ENCODE measurements at places on chromosomes 1 and 21.

DNA sequence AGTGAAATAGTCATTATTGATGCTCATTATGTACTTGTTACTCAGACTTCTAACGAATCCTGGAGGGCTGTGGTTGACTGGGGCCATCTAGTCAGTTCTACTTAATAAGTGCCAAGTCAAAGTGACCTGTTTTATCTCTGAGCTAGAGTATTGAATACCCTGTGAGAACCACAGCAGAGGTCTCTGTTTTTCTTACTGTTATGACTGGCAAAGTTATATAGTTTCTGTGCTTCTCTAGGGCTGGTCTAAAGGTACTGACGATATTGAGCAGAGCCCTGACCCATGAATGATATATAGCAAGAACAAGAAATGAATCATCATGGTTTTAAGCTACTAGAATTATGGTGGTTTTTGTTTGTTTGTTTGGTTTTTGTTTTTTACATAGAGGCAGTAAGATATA lies 555.8 kb downstream of the PLA2G4A start:
- no peak for DNase-seq

- no peak for DNase-seq
Observed at GRCh38 chr1:211822677-211823407, 7.7 kb downstream of the LPGAT1 start.

DNA sequence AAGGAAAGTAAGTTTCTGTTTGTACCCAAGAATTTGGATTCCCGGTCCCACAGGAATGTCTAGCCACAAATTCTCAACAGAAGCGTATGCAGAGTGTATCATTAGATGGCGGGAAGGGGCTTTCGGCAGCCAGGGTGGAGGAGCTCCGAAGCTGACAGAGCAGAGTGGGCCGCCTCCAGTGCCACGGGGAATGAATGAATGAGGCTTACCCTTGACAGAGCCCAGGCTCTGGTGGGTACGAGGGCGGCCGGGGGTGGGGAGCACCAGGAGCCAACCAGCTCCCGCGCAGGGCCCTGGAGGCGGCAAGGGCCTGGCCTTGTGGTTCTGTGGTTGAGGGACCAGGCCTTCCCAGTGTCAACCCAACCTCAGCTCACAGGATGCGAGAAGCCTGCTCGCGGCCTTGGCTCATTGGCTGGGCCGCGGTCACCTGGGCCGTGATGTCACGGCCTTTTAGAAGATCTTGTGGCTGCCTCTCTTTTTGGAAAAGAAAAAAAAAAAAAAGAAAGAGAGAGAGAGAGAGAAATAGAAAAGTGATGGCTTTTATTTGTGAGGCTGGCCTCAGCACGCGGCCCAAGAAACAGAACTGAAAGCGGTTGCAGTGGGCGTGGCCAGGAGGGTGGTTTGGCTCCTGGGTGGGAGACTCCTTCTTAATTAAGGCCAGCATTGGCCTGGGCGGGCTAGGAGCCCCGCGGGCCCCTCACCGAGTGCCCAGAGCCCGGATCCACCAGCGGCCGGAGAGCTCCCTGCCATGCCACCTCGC lies 34.9 kb upstream of the RUNX3 start:
- DNase-seq: no peak

- DNase-seq: no peak
Observed at GRCh38 chr21:32957545-32957944, 68.2 kb upstream of the OLIG2 start.

GRCh38 chr1:231068762-231069161 lies 28.7 kb upstream of the FAM89A start:
- no peak for DNase-seq

GRCh38 chr1:156489166-156489934 lies 11.2 kb downstream of the MEF2D start:
- peak; percentile 87 for DNase-seq

GRCh38 chr1:93658188-93658587 lies 23.4 kb downstream of the BCAR3 start:
- DNase-seq: no peak

DNA sequence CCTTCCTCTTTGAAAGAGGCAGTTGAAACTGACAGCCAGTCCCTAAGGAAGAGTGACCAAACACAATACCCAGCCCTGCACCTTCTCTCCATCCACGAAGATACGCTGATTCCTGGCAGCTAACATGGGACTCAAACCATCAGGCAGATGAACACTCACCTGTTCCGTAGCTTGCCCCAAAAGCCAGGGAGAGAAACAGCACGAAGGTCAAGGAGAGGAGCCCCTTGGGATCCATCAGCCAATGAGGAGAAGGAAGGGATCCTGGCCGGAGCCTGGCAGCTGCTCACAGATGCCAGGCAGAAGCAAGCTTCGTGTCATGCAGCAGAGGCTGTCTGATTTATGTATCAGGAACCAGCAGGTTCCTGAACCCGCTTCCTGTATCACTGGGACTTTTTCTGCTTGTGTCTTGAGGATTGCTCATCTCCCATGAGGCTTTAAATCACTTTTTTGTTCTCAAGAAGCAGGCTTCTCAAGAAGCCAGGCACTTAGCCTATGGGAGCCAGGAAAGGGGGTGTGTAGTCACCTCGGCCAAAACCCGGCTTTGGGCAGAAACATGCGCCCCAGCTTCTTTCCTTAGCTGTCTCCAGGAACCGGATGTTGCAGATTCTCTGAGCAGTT lies at the start of gene SLAMF1:
Gene SLAMF1, minus strand, starts transcription at position 334 of the 618 bp plus-strand sequence. Its CDS starts 99 bp downstream, at position 235.
- no peak for DNase-seq

GRCh38 chr1:25425098-25426085 lies 4.8 kb upstream of the RHCE start:
- DNase-seq: no peak

DNA sequence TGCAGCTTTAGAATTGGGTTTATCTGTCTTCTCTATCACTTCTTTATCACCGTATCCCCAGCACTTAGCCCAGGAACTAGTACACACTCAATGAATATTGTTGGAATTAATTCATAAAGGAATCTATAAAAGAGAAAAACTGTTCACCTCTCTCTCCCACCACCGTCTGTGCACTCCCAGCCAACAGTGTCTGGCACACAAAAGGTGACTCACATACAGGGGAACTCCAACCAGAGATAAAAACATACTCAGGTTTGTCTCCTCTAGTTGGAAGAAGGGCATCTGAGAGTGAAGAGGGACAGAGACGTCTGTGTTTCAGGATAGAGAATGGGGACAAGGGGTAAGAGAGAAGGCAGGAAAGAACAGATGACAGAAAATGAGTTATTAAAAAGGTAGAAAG lies 10.0 kb downstream of the ITLN1 start:
- DNase-seq: no peak

DNA sequence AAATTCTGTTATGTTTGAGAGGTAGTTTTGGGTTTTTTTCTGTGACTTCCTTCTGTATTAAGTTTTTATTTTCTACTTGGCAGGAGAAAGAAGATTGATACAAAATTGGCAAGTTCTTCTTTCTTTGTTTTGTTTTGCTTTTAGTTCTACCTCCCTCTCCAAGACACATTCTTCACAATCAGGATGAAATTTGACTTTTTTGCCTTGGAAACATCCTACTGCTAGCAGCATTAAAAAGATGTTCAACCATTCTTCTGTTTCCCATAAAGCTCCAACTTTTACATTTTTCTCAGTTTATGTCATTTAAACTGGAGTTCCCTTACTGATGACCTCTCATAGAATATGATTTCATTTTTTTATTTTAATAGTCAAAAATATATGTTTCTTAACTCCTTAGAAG lies 234.8 kb downstream of the NCAM2 start:
- DNase-seq: no peak

DNA sequence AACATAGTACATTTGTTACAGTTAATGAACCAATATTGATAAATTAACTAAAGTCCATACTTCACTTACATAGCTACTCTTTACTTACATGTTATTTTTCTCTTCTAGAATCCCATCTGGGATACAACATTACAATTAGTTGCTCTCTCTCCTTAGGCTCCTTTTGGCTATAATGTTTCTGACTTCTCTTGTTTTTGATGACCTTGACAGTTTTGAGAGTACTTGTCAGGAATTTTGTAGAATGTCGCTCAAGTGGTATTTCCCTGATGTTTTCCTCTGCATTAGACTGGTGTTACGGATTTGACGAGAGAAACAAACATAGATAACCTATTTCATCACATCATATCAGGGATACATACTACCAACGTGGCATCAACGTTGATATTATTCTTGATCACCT lies 925.4 kb upstream of the TMPRSS15 start:
- no peak for DNase-seq

DNA sequence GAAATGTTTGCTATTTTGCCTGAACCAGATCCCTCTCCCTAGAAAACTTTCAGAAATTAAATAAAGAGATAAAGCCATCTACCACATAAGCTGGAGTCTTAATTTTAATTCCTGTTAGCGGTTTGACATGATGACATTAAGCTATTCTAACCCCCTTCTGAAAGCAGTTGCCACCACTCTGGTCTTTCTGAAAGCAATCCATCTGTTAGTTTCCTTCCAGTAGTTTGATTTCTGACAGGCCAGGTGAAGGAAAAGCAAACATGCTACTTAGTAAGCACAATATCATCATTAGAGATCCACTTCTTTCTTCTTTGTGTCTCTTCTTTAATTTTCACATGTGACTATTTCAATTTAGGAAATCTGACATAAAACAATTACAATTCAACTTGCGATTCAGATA lies 39.9 kb downstream of the RGL1 start:
- DNase-seq: no peak

GRCh38 chr1:201169203-201169602 lies 14.9 kb upstream of the TMEM9 start:
- DNase-seq: no peak

GRCh38 chr21:33029975-33030461 lies 4.3 kb downstream of the OLIG2 start:
- DNase-seq: no peak

GRCh38 chr1:153400244-153400643 lies 9.4 kb upstream of the S100A8 start:
- DNase-seq: no peak

DNA sequence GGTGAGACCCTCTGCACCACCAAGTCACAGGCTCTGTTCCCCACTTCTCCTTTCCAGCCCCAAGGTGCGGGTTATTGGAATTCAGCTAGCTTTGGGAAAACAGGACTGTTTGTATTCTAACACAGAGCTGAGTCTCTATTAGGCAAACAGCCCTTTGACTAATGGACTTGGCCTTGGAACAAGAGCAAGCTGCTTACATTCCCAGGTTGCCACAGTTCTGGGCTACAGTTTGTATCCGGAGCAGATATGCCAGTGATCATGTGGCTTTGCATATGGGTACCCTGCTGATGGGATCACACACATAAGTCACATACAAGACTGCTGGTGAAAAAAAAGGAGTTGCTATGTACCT lies 110.5 kb upstream of the COA6 start:
- no peak for DNase-seq

DNA sequence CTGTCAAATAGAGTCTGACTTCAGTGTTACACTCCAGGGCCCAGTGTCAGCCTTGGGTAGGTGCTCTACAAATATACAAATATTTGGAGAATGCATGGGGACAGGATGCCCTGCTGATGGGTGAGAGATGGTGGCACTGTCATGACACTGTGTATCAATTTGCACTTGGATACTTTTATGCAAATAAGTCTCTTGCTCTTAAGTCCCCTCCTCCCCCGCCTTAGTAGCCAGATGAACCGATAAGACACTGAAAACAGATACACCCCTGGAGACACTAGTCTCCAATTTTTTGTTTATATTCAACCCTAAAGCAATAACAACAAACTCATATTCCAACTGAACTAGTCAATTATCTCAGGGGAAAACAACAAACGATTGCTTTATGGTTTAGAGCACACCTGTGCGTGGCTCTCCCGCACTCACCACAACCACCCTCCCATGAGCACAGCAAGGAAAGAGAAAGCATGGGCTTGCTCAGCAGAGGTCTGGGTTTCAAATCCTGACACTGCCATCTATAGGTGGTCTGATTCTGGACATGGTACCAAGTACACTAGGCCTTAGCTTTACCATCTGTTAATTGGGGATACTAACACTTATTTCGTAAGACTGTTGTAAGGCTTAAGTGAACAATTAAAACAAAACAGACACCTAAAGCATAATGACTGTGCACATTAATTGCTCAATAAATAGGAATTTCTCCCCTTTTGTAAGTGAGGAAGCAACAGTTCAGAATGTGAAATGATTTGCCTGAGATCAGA lies 50.3 kb downstream of the HIVEP3 start:
- DNase-seq: no peak

DNA sequence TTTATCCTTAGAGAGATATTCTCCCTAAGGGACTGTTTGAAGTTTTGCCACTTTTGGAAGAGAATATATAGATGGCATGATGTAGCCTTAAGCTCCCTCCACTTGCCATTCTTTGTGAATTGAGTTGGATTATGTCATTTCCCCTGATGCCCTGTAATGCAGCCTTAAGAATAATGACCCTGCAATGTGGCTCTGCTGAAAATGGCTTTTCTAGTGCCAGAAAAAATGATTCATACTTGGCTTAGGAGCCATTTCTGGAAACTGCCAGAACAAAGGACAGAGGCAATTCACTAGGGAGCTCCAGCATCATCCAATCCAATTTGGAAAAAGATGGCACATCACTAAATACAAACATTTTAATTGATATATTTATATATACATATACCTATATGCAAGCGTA lies 265.3 kb downstream of the SPATA17 start:
- no peak for DNase-seq

- DNase-seq: no peak
Observed at GRCh38 chr21:35868005-35868868, 192.1 kb downstream of the SETD4 start.

DNA sequence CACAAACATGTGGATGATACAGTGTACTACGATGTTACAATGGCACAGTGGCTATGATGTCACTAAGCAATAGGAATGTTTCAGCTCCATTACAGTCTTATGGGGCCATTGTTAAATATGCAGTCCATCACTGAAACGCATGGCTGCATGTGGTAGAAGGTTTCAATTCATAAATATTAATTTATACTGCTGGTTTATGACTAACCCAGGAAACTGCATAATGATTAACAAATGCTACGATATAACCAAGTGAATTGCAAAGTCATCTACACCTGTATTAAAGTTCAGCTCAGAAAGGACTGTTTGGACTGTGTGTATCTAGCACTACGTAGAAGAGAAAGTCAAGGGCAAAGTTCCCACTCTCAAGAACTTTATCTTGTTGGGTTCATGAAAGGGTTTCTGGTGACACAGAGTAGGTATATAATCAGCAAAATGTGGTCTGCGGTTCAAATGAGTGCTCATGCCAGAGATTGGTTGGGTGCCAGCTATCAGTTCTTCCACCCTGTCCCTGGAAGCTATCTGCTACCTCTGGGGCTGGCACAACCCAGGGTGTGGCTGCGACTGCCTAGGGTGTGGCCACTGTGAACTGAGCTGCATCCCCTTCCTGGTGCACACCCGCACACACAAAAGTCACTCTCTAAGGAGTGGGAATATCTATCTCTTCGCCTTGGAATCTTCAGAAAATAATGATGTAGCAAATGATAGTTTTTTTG lies 14.8 kb downstream of the MGST3 start:
- no peak for DNase-seq
